ENCODE measurements at places on chromosomes 2 and 18.

DNA sequence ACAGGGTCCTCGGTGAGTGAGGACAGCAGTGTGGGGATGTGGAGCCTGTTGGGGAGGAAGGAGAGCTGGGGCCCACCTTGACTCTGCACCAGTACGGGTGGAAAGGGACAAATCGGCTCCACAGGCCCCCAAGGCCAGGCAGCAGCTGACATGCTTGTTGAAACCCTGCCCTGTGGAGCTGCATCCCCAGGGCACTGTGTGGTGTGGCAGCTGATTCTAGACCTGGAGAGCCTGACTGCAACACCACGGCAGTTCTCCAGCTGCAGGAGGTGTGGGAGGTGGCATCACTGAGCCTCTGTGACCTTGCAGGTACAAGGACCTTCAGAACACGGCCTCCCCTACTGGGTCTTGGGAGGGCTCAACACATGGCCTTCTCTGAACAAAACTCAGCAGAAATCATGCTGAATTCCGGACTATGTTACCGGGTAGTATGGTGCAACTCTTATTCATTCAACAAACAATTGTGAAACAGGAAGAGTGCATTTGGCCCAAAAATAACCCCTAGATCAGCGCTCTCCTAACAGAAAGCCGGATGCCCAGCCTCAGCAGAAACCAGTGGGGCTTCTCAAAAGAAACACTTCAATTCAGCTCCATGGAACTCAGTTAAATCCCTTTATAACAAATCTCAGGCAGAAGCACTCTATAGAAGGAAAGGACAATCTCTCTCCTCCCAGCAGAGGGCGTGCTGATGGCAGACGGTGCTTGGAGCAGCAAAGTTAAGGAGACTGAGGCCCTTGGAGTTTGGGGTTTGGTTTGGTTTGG is 104.4 kb upstream of the SALL3 start:
- DNase-seq, result no peak

- DNase-seq, result no peak
These were observed 50.0 kb downstream of the TRABD2A start for GRCh38 chr2:84830758-84831500.

GRCh38 chr2:207121784-207122183 is 44.0 kb downstream of the KLF7 start:
- no peak for DNase-seq

- no peak for DNase-seq
These were observed 116.9 kb downstream of the ALPK2 start for GRCh38 chr18:58511897-58512581.

DNA sequence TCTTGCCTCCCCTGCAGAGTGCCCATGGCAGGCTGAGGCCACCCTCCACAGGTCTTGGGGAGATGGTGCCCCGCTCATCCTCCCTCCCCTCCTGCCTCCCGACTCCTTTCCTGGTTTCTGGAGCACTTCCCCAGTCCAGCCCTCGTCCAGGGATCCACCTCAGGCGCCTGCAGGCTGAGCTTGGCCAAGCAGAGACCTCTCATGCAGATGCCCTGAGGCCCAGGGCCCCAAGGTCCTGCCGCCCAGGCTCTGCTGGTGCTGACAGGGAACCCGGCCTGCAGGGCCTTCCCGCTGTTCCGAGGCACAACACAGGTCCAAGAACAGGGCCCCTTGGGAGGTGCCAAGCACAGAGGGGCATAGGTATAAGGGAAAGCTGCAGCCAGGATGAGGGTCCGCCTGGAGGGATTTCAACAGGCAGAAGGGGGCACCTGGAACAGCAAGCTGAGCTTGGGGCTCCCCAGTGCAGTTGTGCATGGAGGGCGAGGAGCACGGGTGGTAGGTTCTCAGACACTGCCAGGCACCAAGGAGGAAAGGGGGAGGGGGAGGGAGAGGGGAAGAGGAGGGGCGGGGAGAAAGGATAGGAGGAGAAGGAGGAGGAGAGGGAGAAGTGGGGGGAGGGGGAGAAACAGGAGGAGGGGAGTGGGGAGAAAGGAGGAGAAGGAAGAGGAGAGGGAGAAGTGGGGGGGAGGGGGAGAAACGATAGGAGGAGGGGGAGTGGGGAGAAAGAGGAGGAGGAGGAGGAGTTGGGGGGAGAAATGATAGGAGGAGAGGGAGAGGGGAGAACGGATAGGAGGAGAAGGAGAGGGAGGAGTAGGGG is 1.2 kb upstream of the ANO7 start:
- no peak for DNase-seq
